Progenitor cell of endocrine pancreas (in vitro differentiated cells): ENCODE measurements at places on chromosomes 13 and 19. TPM values are rescaled to one million over a fixed set of nuclear protein-coding genes. Genes with fewer than 3 reads are reported as not detected.

CLEC4M gene
- total RNA-seq: 0.36 and 0.42 TPM in 2 replicates

NECTIN2 gene
- total RNA-seq: 201 and 203 TPM in 2 replicates

ZNF575 gene
- 0.60 and 0.74 TPM in 2 replicates for total RNA-seq

EDDM13 gene
- not detected in 2 replicates for total RNA-seq

FLT3 gene
- total RNA-seq: 0.09 and 0.17 TPM in 2 replicates

TBC1D4 gene
- total RNA-seq: 13.5 and 13.7 TPM in 2 replicates

IGFL3 gene
- total RNA-seq: not detected in 2 replicates

TPRX1 gene
- not detected in 2 replicates for total RNA-seq

TNFSF13B gene
- total RNA-seq: 3.1 and 3.3 TPM in 2 replicates

ZNF565 gene
- 8.2 and 9.0 TPM in 2 replicates for total RNA-seq
